ENCODE measurements at places on chromosomes 3 and 15.

GRCh38 chr3:3141939-3142338 lies 15.2 kb downstream of the TRNT1 start:
- no peak for DNase-seq

- no peak for DNase-seq
Observed at GRCh38 chr15:63712828-63713520, 115.8 kb downstream of the FBXL22 start.

DNA sequence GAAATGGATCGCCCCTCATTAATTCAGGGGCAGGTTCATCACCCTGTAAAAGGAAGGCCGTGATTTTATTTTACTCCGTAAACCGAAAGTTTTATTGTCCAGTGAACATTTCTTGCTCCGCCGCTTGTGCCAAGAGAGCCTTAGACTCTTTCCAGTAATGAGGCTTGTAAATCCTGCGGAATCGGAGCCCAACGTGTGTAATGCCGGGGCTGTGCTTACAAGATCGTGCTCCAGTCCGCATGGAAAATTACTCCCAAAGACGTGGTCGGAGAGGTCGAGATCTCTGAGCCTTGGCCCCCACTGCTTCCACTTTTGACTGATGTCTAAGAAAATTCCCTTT lies 649 bp upstream of the PLOD2 start:
- peak; percentile 27 for DNase-seq

DNA sequence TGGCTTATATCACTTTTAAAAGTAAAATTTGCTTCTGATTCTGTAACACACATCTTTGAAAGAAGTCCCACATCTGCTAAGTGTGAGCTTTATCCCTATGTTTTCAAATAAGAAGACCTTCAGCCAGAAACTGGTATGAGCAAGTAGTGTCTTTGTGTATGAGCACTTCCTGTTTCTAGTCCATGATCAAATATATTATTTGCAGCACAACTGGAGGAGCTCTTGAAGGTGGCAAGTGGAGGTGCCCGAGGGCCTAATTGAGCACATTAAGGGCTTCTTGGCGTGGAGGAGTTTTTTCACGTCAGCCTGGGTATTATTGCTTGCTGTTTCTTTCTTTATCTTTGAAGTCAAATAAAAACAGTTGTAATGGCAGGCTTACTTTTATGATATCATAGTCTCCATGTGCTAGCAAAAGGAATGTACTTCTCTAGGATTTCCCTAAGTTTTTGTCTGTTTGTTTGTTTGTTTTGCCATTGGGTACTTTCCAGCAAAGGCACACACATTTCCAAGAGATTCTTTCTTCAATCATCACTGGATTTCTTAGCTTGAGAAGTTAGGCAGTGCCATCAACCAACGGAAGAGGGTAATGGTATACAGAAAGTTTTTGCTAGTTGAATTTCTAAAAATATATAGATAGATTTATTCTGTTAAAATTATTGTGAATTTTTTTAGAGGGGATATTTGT lies 68.1 kb downstream of the MEIS2 start:
- no peak for DNase-seq

- DNase-seq, result peak; percentile 58
Observed at GRCh38 chr15:57138349-57138788, 219.9 kb downstream of the TCF12 start.

DNA sequence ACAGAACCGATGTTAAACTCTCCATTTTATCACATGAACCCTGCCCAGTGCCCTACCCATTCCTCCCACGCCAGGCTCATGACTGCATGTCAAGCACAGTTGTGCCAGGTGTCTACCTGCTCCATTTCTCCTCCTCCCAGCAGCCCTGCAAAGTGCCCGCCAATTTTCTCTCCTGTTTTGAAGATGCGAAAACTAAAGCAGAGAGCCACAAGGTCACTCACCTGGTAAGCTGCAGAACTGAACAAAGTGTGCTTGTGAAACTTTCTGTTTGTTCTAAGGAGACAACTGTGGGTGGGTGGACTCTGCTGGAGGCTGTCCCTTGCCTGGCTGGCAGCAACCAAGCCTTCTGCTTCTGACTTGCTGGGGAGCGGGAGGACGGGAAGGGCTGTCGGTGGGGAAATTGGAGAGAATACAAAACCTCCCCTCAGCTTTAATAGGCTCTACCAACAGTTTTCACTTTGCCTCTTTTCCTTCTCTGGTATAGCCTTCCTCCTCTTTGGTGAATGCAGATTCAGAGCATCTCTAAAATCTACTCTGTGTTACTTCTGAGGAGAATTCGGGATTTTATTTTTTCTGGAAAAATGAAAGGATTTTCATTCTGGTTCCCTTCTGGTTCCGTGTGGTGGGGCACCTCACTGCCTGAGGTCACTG lies 23.0 kb downstream of the LIMD1 start:
- DNase-seq, result no peak

- DNase-seq, result no peak
Observed at GRCh38 chr3:10602769-10603768, 97.7 kb upstream of the ATP2B2 start.

- DNase-seq, result no peak
Observed at GRCh38 chr3:35500641-35501350, 138.5 kb upstream of the ARPP21 start.

DNA sequence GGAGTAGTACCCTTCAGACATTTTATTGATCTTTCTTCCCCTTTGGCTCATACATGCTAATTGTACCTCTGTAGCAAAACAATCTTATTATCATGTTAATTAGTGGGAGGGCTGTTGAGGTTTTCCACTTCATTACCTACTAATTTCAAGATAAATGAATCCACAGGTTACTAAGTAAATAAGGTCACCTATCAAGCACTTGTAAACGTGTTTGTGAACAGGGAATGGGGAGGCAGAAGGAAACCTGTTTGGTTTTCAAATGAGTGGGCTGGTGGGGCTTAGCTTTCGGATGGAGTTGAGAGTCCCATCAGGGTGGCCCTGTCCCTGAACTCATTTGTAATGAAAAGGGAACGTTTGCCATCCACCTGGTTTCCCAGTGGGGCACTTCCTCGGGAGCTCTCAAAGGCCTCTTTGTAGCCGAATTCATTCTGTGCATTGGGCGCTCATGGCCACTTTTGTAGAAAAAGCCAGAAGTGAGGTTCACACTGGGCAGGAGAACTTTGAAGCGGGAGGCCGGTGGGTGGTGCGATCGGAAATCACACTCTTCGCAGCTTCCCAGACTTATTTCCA lies 419.8 kb upstream of the NR2F2 start:
- peak; percentile 13 for DNase-seq

- no peak for DNase-seq
Observed at GRCh38 chr3:177976866-177977265, 559.4 kb upstream of the KCNMB2 start.

GRCh38 chr3:62277986-62278385 lies 95.4 kb downstream of the FEZF2 start:
- no peak for DNase-seq

- no peak for DNase-seq
Observed at GRCh38 chr3:186127463-186127862, 18.6 kb upstream of the ETV5 start.

DNA sequence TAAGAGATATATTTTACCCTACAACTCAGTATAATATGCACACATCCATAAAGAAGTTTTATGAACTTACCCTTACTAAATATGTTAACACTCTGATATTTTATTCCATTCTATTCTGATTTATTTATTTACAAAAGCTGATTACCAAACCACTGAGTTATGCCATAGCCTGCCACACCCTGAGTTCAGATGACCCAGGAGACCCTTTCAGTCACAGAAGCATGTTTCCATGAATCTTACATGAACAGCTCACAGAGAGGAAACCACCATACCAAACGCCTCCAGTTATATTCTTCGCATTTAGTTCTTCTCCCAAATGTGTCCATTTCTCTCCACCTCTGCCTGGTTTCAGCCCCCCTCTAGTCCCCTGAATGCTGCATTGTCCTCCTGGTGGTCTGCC lies 103.5 kb downstream of the SEMA5B start:
- DNase-seq, result no peak

GRCh38 chr3:67109651-67110204 lies 111.6 kb downstream of the KBTBD8 start:
- peak; percentile 5 for DNase-seq

GRCh38 chr15:35444557-35445204 lies 101.3 kb downstream of the DPH6 start:
- no peak for DNase-seq

DNA sequence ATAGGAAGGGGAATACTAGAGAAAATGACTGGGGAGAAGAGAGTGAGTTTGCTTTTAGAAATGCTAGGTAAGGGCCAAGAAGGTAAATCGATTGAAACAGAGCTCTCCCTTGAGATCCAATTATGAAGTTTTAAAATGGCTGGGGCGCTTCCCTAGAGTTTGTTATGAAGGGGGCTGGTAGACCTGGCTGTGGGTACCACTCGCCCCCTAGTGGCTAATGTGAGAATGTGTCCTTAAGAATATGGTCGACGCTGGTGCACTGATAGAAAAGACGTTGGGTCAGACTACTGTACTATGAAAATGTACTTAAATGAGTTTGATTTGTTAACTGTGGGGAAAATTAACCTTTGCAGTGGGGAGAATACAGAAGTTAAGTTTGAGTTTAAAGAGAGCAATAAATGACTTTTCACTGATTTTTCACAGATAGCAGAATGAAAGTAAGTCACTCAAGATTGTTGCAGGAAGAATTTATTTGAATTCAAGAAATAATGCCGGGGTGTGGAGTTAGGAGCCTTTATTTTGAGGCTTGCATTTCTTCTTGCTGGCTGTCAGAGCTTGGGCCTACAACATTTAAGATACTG lies 9.2 kb downstream of the TMPRSS7 start:
- DNase-seq, result peak; percentile 88

- DNase-seq, result peak; percentile 41
Observed at GRCh38 chr3:101414121-101414520, 93.7 kb upstream of the IMPG2 start.

GRCh38 chr3:197202694-197203093 lies 95.7 kb downstream of the DLG1 start:
- no peak for DNase-seq

GRCh38 chr15:74383695-74384565 lies 16.5 kb upstream of the CYP11A1 start:
- no peak for DNase-seq

DNA sequence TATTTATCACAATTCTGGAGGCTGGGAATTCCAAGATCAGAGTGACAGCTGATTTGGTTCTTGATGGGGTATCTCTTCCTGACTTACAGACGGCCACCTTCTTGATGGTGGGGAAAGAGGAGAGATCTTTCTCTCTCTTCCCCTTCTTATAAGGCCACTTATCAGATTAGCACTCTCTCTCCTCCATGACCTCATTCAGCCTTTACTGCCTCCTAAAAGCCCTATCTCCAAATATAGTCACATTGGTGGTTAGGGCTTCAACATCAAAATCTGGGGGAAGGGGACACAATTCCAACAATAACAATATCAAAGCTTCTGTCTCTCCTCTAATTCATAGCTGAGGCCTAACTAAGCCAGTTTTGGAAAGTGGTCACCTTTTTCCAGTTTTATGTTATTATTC lies 91.7 kb upstream of the MBNL1 start:
- no peak for DNase-seq

DNA sequence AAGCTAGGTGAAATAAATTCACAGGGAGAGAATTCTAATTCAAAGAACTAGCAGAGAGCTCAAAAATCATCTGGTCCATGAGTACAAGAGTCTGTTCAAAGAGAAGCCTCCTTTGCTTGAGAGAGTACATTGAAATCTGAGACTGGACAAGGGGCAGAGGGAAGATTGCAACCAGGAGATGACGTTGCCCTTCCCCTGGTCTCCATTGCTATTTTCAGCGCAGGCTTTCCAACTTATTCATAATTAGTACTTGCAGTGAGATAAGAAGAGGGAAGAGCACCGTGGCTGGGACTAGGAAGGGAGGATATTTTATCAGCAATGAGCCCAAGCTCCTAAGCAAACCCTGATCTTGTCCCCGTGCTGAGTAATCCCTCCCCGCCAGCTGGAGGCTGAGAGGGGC lies 251.8 kb upstream of the RORA start:
- DNase-seq, result no peak

DNA sequence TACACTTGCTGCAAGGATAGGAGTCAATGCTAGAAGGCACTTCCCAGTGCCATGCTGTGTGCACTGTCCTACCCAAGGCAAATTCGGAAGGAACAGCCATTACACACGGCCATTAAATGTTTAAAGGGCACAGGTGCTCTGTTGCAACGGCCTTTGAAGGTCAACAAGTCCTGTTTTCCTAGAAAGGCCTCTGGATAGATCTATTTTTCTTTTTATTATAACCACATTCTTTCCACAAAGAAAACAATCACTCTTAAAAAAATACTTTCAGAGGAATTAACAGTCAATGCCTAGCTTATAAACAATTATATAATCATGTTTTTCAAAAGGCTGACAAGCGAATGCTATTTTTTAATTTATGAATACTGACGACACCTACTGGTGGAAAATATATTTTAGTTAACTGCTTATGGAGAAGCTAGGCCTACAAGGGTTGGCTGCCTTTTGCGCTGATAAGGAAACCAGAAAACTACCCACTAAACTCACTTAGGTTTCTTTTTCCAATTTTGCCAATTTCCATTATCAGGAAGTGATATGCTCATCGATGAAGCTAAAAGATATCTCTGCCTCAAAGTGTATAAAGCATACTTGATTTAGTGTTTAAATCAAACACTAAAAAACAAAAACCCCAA lies 2.4 kb downstream of the ARHGEF3 start:
- DNase-seq, result peak; percentile 41

GRCh38 chr3:174859756-174860155 lies 622 bp downstream of the NAALADL2 start:
- peak; percentile 49 for DNase-seq

- DNase-seq, result no peak
Observed at GRCh38 chr3:126693921-126694320, 10.1 kb upstream of the CHCHD6 start.

DNA sequence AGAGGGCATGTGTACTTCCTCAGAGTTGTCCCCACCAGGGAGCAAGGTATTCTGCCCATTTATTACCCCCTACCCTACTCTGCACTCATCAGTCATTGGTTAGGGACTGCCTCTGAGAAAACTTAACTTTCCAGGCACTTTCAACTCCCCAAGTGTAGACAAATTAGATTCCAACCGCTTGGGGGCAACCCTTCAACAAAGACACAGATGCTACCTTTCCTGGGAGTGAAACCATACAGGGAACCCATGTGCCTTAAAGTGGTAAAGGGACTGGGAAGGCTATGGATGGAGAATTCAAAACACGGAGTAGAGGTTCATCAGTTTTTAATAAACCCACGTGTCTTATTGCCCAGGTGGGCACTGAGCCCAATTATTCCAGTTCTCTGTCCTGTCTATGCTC lies 19.4 kb upstream of the UBE2E2 start:
- no peak for DNase-seq

- DNase-seq, result no peak
Observed at GRCh38 chr3:88930611-88931010, 176.8 kb upstream of the EPHA3 start.

- DNase-seq, result no peak
Observed at GRCh38 chr3:194443901-194444300, 42.9 kb downstream of the ATP13A3 start.

- DNase-seq, result no peak
Observed at GRCh38 chr15:75143738-75144334, 57.8 kb upstream of the C15orf39 start.

GRCh38 chr3:86890741-86891396 lies 100.1 kb downstream of the VGLL3 start:
- DNase-seq, result peak; percentile 24

Data from NCI-H1105 (cell line).